Fibroblast of skin of scalp (primary cell): ENCODE measurements at places on chromosomes 6 and 20.

GRCh38 chr6:43455531-43456428, at the start of gene DLK2:
TSS of gene DLK2 (minus strand) at chr6:43455548. CDS start at chr6:43454825, 723 bp downstream.
- DNase-seq = no peak

DNA sequence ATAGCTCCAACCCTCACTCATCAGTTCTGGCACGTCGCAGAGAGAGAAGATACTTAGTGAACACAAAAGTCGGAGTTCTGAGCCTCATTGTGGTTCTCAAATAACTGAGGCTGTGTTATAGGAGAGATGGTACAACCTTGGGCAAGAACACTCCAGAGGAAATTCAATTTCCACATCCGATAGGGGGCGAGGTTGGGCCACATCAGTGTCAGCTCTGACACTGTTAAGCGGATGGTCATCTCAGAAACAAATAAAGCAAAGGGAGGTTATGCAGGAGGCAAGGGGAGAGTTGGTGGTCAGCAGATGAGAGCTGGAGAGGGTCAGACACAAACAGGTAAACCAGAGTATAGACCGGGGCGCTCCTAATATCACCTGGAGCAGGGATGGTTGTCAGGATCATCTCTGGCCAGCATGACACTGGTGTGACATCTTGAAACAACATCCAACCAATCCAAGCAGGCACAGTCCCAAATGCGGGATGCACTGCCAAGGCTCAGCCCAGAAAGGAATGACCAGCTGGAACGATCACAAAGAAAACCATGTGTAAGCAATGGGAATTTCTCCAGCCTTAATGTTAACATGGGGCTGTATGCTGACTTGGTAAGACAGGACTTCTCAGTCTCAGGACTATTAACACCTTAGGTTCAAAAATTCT, 331.8 kb downstream of the HACE1 start:
- DNase-seq = peak; percentile 54

DNA sequence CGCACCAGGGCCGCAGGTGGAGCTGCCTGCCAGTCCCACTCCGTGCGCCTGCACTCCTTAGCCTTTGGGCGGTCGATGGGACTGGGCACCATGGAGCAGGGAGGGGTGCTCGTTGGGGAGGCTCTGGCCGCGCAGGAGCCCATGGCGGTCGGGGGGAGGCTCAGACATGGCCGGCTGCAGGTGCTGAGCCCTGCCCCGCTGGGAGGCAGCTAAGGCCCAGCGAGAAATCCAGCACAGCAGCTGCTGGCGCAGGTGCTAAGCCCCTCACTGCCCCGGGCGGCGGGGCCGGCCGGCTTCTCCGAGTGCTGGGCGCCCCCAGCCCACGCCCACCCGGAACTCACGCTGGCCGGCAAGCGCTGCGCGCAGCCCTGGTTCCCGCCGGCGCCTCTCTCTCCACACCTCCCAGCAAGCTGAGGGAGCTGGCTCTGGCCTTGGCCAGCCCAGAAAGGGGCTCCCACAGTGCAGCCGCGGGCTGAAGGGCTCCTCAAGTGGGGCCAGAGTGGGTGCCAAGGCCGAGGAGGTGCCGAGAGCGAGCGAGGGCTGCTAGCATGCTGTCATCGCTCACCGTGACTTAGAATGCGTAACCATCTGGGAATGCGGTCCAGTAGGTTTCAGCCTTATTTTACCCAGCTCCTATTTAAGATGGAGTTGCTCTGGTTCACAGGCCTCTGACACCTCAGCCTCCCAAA, 77.3 kb downstream of the C6orf52 start:
- no peak for DNase-seq

- no peak for DNase-seq
These were observed 75.2 kb upstream of the ARID1B start for GRCh38 chr6:156701966-156702365.

GRCh38 chr20:40370800-40371199, 318.2 kb downstream of the MAFB start:
- no peak for DNase-seq

- peak; percentile 99 for DNase-seq
These were observed 792.0 kb downstream of the MAFB start for GRCh38 chr20:39897058-39897457.

- DNase-seq = no peak
These were observed 31.1 kb downstream of the KIZ start for GRCh38 chr20:21157006-21157405.

DNA sequence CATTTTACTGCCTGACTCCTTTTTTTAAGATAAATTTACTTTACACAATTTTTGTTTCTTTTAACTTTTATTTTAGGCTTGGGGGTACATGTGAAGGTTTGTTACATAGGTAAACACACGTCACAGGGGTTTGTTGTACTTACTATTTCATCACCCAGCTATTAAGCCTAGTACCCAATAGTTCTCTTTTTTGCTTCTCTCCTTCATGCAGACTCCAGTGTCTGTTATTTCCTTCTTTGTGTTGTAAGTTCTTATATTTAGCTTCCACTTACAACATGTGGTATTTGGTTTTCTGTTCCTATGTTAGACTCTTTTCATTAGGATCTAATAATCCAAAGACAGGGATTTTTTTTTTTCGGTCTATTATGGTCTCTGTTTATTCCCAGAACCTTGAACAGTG, 83.5 kb upstream of the CCN6 start:
- DNase-seq = no peak

DNA sequence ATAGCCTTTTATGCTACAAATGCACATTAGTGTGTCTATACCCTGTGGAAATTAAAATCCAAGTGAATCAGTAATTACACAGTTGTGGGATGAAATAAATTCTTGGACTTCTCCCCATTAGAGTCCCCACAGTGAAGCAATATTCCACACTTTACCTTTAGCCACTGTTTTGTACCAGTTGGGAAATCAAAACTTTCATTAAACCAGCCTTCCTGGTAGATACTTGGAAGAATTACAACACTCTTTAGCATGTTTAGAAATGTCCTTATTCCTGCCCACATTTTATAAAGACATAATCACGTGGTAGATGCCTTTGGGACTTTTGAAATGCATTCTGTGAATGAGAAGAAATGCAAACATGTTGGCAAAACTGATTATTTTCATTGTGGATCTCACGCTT, 49.0 kb upstream of the ANKEF1 start:
- DNase-seq = no peak

GRCh38 chr6:1983850-1984249, 261.6 kb downstream of the GMDS start:
- DNase-seq = no peak

DNA sequence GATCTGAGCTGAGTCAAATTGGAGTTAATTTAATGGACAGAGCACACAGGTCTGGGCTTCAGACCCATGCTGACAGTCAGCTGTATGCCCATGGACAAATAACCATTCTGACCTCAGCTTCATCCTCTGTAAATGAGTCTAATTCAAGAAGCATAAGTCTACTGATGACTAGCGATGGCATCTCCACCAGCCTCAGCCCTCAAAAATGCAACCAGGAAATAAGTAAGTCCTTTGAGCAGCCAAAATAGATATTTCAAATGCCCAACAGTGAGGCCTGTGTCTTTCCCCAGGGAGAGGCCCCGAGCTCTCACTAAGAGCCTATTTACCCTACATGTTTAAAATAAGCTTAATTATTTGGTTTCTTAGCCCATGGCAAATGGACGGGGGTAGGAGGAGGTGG, 114.2 kb upstream of the MTHFD1L start:
- peak; percentile 78 for DNase-seq

- DNase-seq = no peak
These were observed 184.6 kb downstream of the SMOC2 start for GRCh38 chr6:168625602-168626001.

DNA sequence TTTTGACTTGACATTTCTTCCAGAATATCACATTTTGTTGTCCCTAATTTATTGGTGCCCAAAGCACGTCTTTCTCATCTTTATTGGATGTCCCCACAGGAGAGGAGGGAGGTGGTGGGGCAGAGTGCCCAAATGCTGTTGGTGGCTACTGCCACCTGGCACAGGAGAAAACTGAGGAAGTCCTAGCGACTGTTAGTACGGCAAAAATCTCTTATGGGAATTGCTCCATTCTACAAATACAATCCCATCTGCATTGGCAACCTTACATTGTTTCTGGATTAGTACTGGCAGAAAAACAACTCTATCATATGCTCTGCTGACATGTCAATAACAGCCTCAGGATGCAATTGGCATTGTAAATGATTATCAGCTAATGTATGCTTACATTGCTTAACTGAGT, 235.4 kb upstream of the IRAK1BP1 start:
- DNase-seq = no peak

DNA sequence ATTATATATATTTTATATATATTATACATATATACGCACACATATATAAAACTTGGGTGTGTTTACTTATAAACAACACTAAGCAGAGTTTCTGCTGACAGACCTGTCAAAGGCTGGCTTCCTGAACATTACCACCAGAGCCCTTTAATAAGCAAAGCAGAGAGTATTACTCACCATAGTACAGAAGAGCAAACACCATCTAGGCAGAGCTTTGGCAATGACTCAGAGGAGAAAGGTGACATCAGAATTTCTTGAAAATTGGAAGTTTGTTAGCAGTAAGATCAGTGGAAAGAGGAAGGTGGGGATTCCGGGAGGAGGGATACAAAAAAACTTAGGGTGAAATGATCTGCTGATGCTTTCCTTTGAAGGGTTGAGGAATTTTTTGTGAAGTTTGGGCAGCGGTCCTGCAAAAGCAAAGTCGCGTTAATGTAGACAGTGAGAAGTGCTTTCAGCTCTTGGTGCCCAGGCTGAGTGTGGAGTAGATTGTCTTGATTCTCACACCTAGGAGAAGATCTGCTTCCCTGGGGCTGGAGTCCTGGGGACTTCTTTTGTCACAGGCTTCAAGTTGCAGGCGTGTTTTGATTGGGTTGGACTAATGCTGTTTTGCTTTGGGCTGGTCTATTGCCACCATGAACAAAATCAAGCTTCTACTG, 109.6 kb upstream of the BACH2 start:
- peak; percentile 67 for DNase-seq

- peak; percentile 24 for DNase-seq
These were observed 509.9 kb downstream of the TENT5A start for GRCh38 chr6:81242624-81243023.

GRCh38 chr20:22523499-22524392, 60.6 kb downstream of the FOXA2 start:
- no peak for DNase-seq

GRCh38 chr6:11380969-11381744, 148.7 kb upstream of the NEDD9 start:
- peak; percentile 81 for DNase-seq

DNA sequence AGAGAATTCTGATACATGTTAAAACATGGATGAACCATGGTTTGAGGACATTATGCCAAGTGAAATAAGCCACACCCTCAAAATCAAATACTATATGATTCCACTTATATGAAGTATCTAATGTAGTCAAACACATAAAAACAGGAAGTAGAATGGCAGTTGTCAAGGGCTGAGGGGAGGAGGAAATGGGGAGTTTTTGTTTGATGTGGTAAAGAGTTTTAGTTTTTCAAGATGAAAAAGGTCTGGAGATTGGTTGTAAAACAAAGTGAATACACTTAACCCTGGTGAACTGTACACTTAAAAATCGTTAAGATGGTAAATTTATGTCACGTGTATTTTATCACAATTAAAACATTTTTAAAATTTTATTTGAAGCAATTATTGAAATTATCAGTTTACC, 127.4 kb upstream of the GRIK2 start:
- no peak for DNase-seq

DNA sequence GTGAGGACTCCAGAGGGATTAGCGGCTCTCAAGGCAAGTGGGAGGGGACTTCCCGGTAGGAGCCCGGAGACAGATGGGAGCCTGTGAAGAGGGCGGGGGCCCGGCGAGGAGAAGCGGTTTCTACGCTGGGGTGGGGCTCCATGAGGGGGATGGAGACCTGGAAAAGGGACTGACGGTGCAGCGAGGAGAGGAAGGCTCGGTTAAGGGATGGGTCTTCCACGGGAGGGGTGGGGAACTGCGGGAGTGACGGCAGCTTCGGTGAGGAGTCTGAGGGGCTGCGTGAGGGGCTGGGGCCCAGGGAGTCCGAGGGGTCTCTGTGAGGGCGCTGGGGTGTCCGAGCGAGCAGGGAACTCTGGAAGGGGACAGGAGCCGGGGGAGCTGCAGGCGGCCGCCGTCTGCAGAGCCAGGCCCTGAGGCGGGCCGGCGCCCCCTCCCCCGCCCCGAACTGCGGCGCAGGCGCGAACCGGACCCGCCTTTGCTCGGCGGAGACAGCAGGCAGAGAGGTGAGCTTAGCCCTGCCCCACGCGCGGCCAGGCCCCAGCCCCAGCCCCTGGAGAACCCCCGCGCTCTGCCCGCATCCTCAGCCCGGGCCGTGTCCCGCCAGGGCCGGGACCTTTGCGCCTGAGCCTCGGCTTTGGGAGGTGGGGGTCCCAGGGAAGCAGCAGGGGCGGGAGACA, at the start of gene NRSN2:
NRSN2 (plus strand) TSS at position 472 of the 677 bp plus-strand sequence. CDS start 2,533 bp downstream, outside the sequence.
- DNase-seq = peak; percentile 75

DNA sequence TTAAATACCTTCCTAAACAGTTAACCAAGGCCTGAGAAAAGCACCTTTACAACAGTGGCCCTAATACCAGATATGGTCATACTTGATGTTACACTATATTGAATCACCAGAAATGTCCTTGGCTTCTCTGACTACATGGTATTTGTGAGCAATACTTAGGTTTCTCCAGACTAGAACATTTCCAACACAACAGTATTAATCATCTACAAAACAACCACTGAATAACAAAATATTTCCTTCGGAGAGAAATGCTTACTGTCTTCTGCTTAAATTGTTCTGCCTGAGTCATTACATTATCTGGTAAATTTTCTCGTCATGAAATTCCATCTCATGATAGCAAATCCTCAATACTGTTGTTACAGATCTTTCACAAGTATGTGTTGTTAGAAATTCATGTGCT, 252.9 kb upstream of the RUNX2 start:
- peak; percentile 92 for DNase-seq

DNA sequence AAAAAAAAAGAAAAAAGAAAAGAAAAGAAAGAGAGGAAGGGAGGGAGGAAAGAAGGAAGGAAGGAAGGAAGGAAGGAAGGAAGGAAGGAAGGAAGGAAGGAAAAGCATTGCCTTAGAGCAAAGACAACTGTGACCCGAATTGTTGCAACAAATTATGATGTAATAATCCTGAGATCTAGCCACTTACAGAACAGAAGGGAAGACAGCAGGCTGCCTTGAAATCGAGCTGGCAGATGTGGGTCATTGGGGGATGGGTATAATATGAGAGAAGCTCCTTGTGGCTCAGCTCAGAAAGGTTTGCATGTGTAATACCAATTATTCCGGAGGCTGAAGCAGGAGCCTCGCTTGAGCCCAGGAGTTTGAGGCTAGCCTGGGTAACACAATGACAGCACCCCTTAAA, 208.1 kb upstream of the PROKR2 start:
- DNase-seq = no peak

GRCh38 chr20:760751-761417, 7.4 kb downstream of the SLC52A3 start:
- peak; percentile 2 for DNase-seq

GRCh38 chr20:35617397-35618262, 2.0 kb downstream of the SPAG4 start:
- peak; percentile 72 for DNase-seq
